ENCODE measurements at places on chromosomes 1 and 21. TPM values are rescaled to one million over a fixed set of nuclear protein-coding genes. Genes with fewer than 3 reads are reported as not detected.
A peak's percentile ranks its signal among the peaks of the same experiment; 100 is the strongest.

- no peaks in the 10 kb centered on the region for H3K4me1 ChIP-seq
- no peaks in the 10 kb centered on the region for H3K36me3 ChIP-seq
- no peak overlapping the region for H3K27ac ChIP-seq
Measured at GRCh38 chr1:72498371-72498770, 216.0 kb upstream of the NEGR1 start.

DNA sequence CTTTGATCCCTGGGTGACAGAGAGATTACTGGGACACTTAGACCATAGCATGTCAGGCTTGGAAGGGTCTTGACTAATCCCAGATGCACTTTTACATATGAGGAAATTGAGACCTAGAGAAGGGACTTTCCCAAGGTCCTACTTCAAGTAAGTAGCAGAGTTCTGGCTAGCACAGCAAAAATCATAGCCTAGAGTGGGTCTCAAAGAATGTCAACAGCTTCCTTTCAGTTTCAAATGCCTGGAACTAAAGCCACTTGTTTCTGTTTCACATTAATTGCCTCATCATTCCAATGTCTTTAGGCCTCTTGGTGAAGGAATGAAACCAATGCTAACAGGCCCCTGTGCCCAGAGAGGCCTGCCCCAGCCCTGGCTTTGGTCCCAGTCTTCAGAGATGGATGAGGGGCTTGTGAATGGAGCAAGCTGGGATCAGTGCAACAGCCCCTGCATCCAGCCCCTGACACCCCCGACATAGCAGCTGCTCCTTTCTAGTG, 26.6 kb downstream of the ATF3 start:
- H3K4me1 ChIP-seq, result peaks cover 25% of the 10 kb centered on the region
- peak overlapping the region; percentile 55 for H3K27ac ChIP-seq
- no peaks in the 10 kb centered on the region for H3K27me3 ChIP-seq

GRCh38 chr1:247274605-247275256, 18.9 kb downstream of the VN1R5 start:
- no peak for DNase-seq
- no peaks in the 10 kb centered on the region for H3K4me1 ChIP-seq
- H3K27ac ChIP-seq, result no peak overlapping the region
- no peak overlapping the region for H3K4me3 ChIP-seq

- H3K4me1 ChIP-seq, result peaks cover 7% of the 10 kb centered on the region
- no peak overlapping the region for H3K27ac ChIP-seq
- no peak for DNase-seq
- no peak overlapping the region for H3K4me3 ChIP-seq
Measured at GRCh38 chr1:7299994-7300393, 471.1 kb upstream of the VAMP3 start.

- no peak overlapping the region for H3K27ac ChIP-seq
- H3K4me3 ChIP-seq, result no peak overlapping the region
- H3K27me3 ChIP-seq, result no peaks in the 10 kb centered on the region
- no peaks in the 10 kb centered on the region for H3K4me1 ChIP-seq
- peaks cover 50% of the 10 kb centered on the region for H3K36me3 ChIP-seq
- DNase-seq, result no peak
Measured at GRCh38 chr1:228393268-228393701, 13.3 kb downstream of the TRIM11 start.

GRCh38 chr1:61138921-61139774, 56.8 kb downstream of the NFIA start:
- H3K4me3 ChIP-seq, result no peak overlapping the region
- H3K4me1 ChIP-seq, result peaks cover 9% of the 10 kb centered on the region
- H3K27me3 ChIP-seq, result no peaks in the 10 kb centered on the region
- no peak overlapping the region for H3K27ac ChIP-seq

- no peaks in the 10 kb centered on the region for H3K36me3 ChIP-seq
- H3K27ac ChIP-seq, result no peak overlapping the region
- no peak for DNase-seq
- no peaks in the 10 kb centered on the region for H3K4me1 ChIP-seq
- H3K27me3 ChIP-seq, result no peaks in the 10 kb centered on the region
Measured at GRCh38 chr1:184577319-184577718, 177.3 kb downstream of the EDEM3 start.

The CELA3A gene
- 0.25 TPM for polyA plus RNA-seq
